Stimulated activated CD4-positive, alpha-beta T cell treated with anti-CD3 and anti-CD28 coated beads, Interleukin-4, amount 100 ng/mL, for 4 hours (primary cell): ENCODE measurements at places on chromosomes 16 and 17.

- no peak for DNase-seq
These were observed 13.5 kb downstream of the PRCD start for GRCh38 chr17:76553178-76553908.

DNA sequence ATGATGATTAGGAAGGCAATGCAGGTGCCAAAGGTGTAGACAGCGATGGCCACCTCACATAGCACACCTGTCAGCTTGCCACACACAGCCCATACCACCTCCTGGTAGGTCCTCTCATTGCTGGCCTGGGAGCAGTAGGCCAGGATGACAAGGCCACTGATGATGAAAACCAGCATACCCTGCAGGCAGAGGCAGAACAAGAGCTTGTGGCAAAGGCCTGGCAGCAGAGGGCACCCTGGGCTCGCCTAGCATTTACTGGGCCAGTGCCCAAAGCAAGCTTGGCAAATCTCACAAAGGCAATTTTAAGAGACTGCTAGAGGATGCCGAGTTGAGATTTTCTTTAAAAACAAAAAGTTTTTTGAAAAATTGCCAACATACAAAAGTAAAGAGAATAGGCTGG is 5.9 kb downstream of the SLC38A7 start:
- no peak for DNase-seq

- DNase-seq, result no peak
These were observed 67.9 kb downstream of the RAI1 start for GRCh38 chr17:17749025-17749772.

- no peak for DNase-seq
These were observed 8.7 kb upstream of the CPD start for GRCh38 chr17:30369995-30370394.

DNA sequence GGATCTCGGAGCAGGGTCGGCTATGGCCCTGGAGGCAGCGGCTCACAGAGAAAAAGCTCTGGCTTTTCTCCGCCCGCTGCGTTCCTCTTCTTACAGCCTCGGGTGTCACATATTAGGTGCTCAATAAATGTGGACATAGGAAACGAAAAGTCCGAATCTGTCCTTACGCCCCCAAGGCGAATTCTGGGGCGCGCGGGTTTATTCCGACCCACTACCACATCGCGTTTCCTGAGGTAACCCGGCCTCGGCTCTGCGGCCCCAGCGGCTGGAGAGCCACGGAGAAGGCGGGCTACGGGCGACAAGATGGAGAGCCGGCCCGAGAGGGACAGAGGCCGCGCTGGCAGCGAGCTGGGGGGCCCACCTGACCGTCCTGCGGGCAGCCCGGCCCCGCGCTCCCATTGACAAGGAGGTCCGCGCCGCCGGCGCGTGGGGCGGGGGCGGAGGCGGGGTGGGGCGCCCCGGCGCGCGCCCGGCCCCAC is 573 bp upstream of the GNAO1 start:
- no peak for DNase-seq

GRCh38 chr16:89974870-89975269 is 26.3 kb downstream of the DEF8 start:
- DNase-seq, result no peak

- peak; percentile 96 for DNase-seq
These were observed 25.5 kb upstream of the ALKBH5 start for GRCh38 chr17:18158022-18158600.

- DNase-seq, result no peak
These were observed 289.8 kb downstream of the SLC39A11 start for GRCh38 chr17:72802726-72803125.

GRCh38 chr16:28497861-28498599 is 3.6 kb downstream of the APOBR start:
- DNase-seq, result no peak

- no peak for DNase-seq
These were observed at the start of gene TEKT3 for GRCh38 chr17:15341385-15341849. Gene TEKT3, minus strand, starts transcription at chr17:15341597. Its CDS starts 10,012 bp downstream, at chr17:15331585.

- DNase-seq, result no peak
These were observed 52.8 kb downstream of the CDH11 start for GRCh38 chr16:65069065-65069464.

DNA sequence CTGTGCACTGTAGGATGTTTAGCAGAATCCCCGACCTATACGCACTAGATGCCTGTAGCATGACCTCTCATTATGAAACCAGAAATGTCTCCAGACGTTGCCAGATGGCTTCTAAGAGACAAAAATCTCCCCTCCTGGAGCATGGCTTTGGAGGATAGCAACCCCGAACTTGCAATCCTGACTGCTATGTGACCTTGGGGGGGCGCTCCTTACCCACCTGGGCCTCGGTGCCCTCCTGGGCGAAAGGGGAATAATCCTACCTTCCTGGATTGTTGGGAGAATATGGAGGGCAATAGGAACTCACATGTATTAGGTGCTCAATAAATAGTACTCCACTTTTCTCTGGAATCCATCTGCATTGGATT is 8.1 kb downstream of the MRM1 start:
- no peak for DNase-seq

- DNase-seq, result no peak
These were observed 154.0 kb upstream of the MAF start for GRCh38 chr16:79754501-79754900.

DNA sequence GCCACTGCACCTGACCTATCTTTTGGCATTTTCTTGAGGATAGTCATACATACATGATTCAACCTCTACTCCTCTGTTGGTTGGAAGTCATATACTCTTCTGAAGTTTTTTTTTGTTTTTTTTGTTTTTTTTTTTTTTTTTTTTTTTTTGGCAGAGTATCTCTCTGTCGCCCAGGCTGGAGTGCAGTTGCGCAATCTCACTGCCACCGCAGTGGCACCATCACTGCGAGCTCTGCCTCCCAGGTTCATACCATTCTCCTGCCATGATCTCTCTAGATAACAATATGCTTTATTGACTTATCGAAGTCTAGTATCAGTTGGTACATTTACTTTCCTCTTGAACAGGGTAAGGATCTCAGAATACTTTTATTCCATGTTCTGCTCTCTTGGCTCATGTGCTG is 224.2 kb upstream of the WSCD1 start:
- DNase-seq, result no peak

- DNase-seq, result no peak
These were observed 100.0 kb upstream of the ZNF469 start for GRCh38 chr16:88282564-88283395.

DNA sequence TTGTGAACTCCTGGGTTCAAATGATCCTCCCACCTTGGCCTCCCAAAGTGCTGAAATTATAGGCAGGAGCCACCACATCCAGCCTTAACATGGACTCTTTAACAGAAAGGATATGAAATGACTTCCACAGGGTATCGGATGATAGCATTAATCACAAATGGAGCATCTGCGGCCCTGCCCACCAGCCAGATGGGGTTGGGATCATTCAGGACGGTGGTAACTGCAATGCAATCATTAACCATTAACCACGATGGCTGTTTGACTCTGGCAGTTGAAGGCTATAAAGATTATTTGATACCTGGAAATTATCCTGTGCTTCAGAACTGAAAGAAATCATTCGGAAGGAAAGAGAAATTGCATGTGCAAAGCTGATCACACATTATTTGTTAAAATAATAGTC is 5.3 kb upstream of the CHST5 start:
- no peak for DNase-seq

DNA sequence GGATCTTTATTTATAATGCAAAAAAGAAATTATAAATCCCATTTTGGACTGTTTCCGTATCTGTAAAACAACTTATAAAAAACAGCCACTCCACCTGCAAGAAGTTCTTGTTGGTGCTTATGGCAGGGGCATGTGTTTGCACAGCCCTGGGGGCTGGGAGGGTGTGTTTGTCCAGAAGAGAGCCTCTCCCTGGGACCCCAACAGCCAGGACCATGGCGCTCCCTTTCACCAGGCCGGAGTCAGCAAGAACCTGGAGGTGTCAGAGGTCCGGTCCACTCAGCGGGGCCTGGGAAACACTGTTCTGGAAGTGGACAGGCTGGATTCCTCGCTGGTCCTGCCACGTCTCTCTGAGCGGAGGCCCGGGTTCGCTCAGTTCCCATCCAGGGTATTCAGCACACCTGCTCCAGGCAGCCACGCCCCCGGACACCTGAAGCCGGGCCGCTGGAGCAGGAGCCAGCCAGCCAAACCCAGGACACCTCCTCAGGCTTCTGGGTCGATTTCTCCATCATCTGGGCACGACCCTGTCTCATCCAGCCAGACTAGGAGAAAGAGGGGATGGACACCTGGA is 18.9 kb upstream of the GINS2 start:
- DNase-seq, result no peak

DNA sequence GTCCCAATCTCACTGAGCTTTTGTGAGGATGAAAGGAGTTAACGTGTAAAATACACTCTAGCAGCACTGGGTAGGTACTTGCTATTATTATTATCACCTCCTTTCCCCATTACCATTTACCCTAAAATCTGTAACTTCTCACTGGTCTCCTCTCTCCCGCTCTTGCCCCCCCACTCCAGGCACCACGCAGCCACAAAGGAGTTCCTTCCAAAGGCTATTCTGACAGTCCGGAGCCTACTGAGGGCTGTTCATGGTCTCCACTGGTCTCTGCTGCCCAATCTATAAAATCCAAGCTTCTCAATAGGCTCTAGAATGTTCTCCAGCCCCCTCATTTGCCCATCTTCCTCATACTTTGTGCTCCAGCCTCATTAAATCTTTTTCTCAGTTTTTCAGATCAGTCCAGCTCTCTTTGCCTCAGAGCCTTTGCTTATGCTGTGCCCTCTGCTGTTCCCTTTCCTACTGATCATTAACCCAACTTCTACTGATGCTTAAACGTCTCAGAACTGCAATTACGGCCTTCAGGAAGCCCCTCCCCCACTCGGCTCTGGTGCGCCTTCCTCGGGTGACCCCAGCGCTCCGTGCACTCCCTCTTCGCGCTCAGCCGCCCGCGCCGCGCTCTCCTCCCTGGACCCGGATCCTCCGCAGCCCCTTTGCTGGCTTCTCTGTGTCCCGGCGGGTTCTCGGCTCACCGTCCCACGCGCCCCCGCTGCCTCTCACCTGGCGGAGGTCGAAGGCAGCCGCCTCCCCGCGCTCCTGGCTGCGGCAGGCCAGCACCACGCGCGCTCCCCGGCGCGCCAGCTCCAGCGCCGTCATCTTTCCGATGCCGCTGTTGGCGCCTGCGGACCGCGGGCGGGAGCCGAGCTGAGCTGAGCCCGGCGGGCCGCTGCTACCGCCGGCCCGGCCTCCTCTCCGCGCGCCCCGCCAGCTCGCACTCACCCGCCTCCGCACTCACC is 737 bp downstream of the DHRS13 start:
- DNase-seq, result peak; percentile 38

- DNase-seq, result no peak
These were observed 100.5 kb downstream of the CYB561 start for GRCh38 chr17:63345611-63346010.

- no peak for DNase-seq
These were observed 370.0 kb upstream of the EEF2KMT start for GRCh38 chr16:5467552-5467951.

DNA sequence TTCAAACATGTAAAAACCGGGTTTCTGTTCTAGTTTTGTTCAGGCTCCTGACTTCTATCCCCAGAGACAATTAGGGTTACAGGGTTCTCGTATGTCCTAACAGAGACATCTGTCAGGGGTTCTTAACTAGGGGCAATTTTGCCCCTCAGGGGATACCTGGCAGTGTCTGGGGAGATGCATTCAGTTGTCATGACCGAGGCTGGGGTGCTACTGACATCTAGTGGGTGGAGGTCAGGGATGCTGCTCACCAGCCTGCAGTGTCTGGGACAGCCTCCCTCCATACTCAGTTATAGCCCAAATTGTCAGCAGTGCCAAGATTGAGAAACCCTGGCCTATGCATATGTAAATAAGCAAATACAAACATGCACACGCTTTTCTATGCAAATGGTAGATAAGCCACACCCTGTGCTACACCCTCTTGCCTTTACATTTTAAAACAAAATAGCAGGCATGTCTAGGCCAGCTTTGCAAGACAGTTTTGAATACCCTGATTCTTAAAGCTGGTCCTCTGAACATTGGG is 37.4 kb downstream of the CLEC16A start:
- DNase-seq, result no peak

GRCh38 chr17:45229681-45230409 is 8.2 kb downstream of the FMNL1 start:
- no peak for DNase-seq

DNA sequence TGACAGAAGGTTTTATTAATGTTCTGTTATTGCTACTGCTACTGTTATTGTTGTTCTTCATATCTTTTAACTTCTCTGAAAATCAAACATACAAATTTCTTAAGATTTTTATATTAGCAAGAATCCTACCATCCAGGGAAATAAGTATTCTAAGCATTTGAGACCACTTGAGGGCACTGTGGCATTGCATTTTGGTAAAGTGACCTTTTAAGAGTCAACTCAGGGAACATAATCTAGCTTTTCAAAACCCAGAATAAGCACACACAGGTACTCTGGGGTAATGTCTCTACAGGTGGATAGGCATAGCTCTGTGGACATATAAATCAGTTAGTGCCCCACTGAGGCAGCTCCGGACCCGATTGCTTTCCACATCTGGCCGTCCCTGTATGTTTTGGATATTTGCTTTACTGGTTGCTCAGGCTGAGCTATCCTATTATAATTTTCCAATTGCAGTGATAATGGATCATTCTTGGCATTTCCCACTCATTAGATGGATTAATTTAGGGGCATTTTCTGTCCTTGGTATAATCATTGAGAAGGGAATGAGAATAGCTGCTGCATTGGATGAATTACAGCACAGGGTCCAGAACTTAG is 1425.1 kb upstream of the CDH8 start:
- no peak for DNase-seq

DNA sequence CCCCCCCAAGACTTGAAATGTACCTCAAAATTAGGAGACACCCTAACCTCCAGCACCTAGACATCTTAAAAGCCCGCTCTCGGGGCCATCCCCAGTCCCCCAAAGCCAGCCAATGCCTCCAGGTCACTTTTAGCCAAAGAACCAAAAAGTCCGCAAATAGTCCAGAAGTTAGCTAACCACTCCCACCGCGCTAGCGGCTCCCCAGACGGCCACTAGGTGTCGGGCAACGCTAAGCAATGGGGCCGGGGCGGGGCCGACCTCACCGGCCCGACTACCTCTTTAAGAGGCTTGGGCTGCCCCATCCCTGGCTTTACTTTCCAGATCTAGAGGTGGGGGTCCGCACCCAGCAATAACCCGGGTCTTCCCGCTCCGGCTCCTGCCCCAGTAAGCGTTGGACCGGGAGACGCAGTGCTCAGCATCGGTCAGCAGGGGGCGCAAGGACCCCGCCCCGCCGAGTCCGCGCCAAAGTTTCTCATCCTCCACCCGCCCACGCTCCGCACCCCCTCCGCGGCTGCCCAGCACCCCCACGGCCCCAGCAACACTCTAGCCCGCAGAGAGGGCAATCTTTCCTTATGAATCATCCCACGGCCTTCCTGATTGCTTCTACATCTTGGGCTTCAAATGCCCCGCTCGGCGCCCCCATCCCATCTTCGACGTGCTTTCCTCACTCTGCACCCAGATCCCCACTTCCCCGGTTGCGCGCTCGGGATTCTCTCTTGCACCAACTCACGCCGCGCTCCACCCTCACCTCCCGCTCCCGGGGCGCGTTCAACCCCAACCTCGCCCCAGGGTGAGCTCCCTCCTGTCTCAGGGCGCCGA is 765 bp downstream of the COL1A1 start:
- peak; percentile 70 for DNase-seq
